Activated naive CD4-positive, alpha-beta T cell treated with anti-CD3 and anti-CD28 coated beads, Interleukin-2, amount 10 ng/mL, durations not matched to agents 5 hours and 36 hours (primary cell): ENCODE measurements at places on chromosomes 4 and X. TPM values are rescaled to one million over a fixed set of nuclear protein-coding genes. Genes with fewer than 3 reads are reported as not detected.

Gene GYPB
- total RNA-seq: not detected

Gene TMEM129
- 24.0 TPM for total RNA-seq

Gene STEEP1
- 17.3 TPM for total RNA-seq

Gene CENPVL3
- not detected for total RNA-seq

Gene CT47B1
- total RNA-seq: not detected

Gene FAT4
- total RNA-seq: not detected

Gene ARHGAP6
- total RNA-seq: not detected

Gene ZBTB49
- 5.8 TPM for total RNA-seq

Gene MAP7D3
- total RNA-seq: 12.3 TPM

Gene TSPAN7
- not detected for total RNA-seq

Gene SSX4B
- not detected for total RNA-seq
